ENCODE measurements at places on chromosomes 12 and 14.

- no peak for DNase-seq
Measured at GRCh38 chr14:69023035-69023434, 43.9 kb upstream of the ACTN1 start.

DNA sequence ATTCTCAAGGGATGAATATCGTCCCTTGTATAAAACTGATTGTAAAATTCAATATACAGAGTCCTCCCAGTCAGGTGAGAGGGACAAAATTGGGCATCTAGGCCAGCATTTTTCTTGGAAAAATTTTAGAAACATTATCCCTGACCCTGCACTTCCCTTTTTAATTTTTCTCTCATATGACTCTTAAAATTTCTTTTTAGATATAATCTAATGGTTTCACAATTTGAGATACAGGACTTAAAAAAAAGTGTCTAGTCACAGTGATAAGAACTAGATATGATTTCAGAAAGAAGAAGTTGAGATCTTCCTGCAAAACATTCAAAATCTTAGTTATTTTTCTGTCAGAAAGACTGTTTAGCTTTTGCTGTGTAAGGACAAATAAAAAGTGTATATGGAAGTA lies 270.8 kb upstream of the PPFIA2 start:
- DNase-seq: no peak

DNA sequence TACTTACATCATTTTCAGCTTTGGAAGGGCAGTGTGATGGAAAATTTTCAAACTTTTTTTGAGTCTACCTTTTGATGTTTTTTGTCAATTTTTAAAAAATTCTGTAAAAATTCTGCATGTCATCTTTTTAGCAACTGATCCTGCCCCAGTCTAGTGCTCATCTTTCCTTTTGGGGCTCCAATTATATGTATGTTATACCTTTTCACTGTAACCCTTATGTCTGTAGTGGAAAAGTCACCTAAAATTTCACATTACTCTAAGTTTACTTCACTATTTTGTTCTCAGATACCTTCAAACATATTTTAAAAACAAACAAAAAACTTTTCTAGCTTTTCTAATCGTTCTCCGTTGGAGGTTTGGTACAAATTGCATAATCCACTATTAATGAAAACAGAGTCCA lies 32.5 kb upstream of the MYRFL start:
- DNase-seq: no peak

DNA sequence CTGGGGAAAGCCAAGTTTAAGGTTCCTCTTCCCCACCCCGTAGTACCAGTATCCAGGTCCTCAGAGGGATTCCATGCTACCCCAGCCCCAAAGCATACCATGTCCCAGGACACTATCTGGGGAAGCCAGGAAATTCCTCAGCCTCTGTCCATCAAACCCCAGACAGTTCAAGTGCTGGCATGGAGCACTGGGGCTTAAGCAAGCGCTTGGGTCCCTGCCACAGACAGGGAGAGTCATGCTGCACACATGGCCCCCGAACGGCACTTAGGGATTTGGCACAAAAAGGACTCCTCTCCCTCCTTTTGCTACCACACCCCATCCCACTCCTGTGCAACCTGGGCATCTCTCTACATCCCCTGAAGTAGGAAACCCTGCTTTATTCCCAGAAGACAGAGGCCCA lies 21.8 kb downstream of the ADCY6 start:
- no peak for DNase-seq

Data from activated naive CD8-positive, alpha-beta T cell treated with anti-CD3 and anti-CD28 coated beads for 36 hours (primary cell).